GM13976 (cell line): ENCODE measurements at places on chromosomes 13 and 19.

GRCh38 chr13:38824342-38824741, 137.5 kb downstream of the FREM2 start:
- DNase-seq: no peak

DNA sequence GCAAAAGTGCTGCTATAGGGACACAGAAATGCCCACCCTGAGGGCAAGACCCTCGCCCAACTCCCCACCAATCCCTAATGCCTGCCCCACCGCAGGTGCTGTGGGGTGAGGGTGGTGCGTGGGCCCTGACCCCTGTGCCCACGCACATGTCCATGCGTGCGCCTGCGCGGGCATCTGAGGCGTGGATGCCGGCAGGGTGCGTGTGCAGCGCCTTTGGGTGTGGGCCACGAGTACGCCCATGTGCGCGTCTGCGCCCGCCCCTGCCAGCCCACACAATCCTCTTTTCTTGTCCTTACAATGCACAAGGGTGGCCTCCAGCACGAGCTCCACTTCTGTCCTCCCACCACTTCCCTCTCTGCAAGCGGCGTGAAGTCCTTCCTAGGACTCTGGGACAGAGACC, 14.3 kb downstream of the FUT6 start:
- no peak for DNase-seq

DNA sequence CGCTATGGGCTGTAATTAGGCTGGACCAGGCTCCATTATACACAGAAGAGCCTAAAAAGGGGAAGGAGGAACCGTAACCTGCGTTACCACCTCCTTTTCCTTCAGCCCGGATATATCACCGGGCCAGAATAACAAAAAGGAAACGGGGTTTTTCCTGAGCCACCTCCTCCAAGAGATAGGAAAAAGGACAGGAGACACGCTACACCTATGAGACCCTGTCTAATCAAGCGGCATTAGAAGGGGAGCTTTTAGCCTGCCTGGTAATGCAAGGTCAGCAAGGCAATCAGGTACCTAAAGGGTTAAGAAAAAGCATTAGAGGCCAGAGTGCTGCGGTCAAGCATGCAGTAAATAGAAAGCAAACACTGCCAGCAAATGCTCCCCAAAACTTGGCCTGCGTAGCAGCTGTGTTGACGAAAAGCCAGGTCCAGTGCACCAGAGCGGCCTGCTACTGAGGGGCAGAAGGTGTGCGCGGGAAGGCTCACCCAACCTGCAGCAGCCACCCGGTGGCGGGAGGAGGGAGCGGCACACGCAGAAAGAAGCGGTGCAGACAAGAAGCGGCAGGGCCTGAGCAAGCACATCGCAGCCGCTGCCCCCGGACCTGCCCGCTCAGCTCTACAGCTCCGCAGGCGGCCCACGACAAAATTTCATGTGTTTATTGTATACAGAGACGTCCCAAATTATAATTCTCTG, 1466.1 kb downstream of the UQCRFS1 start:
- peak; percentile 7 for DNase-seq

- peak; percentile 78 for DNase-seq
Measured at GRCh38 chr19:8334458-8335342, 8.4 kb downstream of the KANK3 start.

DNA sequence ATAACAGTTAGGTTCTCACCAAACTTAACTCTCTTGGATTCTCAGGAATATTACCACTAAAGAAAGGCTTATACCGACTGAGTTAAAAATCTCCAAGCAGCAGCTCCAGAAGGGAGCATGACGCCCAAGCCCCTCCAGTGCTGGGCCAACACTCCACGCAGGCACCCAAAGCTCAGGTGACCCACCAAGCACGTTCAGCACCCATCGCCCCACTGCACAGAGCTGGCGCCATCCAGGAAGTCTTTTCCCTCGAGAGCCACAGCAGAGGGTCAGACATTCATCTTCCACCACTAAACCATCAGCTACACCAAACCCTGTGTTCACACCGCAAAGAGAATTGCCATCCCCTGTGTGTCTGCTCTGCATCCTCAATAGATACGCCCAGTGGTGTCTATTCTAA, 65.7 kb downstream of the SOX1 start:
- no peak for DNase-seq

DNA sequence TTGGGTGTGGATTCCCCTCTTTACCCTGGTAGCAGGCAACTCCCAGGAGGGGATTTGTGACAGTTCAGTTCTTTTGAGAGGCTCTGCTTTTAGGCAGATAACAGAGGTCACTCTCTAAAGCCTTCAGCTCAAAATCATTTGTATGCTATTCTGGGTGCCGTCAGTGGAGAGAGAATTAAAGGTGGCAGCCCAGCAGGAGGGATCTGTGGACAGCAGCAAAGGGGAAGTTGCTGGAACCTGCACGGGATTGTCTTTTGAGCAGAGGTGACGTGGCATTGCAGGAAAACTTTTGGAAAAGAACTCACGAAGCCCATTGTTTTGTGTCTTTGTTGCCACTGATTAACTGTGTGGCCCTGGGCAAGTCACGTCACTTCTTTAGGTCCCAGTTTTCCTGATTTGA, 62.4 kb upstream of the C1QTNF9 start:
- DNase-seq: no peak

- no peak for DNase-seq
Measured at GRCh38 chr19:55474269-55475265, 1.9 kb upstream of the ZNF628 start.

GRCh38 chr13:50760751-50761150, 82.7 kb downstream of the DLEU7 start:
- DNase-seq: no peak

- no peak for DNase-seq
Measured at GRCh38 chr13:109938255-109938936, 152.0 kb upstream of the IRS2 start.

GRCh38 chr13:37349916-37350315, 244.5 kb upstream of the CSNK1A1L start:
- DNase-seq: no peak

DNA sequence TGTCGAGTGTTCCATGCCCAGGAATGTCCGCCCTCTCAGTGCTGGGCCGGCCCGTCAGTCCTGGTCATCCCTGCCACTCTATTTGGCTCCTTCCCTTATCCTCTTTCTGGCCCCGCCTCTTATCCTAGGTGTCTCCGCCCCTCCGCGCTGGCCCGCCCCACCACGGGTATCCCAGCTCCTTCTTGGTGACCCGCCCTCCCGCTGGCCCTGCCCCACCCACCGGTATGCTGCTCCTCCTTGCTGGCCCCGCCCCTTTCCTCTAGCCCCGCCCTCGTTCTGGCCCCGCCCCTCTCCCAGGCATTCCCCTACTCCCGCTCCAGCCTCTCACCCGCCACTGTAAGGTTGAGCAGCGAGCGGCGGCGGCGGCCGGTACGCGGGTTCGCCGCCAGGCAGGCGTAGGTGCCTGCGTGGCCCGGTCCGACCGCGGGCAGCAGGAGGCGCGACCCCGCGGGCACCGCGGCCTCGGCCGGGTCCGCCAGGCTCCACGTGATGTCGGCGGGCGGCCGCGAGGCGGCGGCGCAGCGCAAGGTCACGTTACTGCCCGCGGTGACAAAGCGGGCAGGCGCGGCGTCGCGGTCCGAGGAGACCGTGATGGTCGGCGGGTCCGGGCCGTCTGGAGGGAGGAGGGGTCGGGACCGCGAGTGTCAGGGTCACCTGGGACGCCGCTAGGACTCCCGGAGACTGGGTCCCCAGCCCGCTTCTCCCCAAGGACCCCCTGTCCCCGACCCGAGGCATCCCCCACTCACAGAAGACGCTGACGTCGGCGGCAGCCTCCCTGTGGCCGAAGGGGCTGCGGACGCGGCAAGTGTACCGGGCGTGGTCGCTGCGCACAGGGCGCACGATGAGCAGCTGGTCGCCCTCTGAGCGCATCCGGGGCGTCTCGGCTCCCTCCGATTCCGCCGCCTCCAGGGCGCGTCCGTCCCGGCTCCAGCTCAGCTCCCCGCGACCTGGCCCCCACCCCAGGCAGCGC, 2.0 kb downstream of the VSIG10L start:
- DNase-seq: peak; percentile 100

- DNase-seq: no peak
Measured at GRCh38 chr19:3548606-3549005, 8.8 kb downstream of the MFSD12 start.

DNA sequence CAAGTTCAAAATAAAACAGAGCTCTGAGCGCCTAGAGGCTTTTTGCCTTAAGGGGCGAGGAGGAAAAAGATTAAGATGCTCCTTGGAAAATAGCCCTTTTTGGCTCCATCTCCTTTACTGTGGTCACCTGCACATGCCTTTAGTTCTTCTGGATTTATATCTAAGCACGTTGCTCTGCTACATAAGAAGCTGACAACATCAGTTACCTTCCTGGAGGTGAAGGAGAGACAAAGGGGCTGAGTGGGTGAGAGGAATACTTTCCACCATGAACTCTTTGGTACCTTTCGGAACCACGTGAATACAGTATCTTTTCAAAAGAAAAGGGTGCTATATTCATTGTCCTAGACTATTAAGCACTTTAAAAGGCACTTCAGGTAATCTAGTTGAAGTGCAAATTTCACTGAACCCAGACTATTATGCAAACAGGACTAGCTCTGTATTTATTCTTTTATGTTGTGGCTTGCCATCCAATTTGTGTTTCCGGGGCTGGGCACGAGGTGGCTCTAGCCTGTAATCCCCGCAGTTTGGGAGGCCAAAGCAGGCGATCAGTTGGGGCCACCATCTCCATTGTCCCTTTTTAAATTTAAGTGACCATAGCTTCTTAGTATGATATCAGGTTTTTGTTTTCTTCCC, 201.5 kb downstream of the TM9SF2 start:
- no peak for DNase-seq

DNA sequence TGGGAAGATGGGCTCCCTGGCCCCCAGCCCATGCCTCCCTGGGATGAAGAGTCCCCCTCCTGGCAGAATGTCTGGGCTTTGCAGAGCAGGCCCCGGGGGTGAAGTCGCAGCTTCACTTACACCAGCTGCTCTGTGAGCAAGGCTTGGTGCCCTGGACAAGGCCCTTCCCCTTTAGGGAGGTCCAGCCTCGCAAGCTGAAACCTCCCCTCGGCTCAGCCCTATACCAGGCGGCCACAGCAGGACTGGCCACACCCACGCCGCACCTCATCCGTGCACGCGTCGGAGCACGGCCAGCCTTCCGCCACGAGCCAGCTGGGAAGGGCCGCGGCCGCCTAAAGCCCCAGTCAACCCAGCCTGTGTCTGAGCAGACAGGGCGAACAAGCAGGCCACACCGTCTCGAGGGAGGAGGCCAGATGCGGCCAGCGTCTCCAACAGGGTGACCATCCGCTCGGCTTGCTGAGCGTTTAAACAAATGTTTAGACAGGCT, 83.2 kb upstream of the MCF2L start:
- no peak for DNase-seq

- no peak for DNase-seq
Measured at GRCh38 chr13:35530147-35530546, 53.7 kb upstream of the MAB21L1 start.

- DNase-seq: no peak
Measured at GRCh38 chr19:49847731-49848696, 2.9 kb upstream of the PTOV1 start.

DNA sequence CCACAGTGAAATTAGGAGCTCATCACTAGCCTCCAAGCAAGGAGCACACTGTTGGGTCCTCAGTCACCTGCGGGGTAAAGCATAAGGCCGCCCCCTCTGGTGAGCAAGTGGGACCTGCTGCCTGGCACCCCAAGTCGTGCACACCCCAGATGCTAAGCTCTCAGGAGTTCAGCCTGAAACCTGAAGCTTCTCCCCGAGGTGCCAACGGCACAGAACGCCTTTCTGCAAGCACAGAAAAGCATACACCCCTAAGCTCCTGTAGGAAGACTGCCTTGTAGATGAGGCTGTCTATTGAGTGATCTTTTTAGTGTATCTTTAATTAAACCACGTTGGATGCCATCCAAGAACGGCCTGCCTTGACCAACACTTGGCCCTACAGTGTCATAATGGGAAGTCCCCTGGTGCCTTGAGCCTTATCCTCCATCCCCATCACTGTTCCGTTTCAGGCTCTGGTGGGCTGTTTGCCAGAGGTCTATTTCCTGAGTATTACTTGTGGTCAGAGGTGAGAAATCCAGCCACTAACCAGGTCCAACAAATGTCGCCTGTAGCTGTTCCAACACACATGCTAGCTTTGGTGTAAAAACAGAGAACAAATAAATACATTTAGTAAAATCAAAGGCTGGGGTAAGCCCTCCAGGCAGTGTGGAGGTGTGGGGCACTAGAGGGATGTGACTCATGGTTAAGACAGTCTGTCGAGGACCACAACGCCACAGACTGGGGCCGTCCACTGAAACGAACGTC, 44.8 kb downstream of the C13orf42 start:
- no peak for DNase-seq

GRCh38 chr13:79423801-79424642, 18.0 kb upstream of the RBM26 start:
- peak; percentile 40 for DNase-seq

DNA sequence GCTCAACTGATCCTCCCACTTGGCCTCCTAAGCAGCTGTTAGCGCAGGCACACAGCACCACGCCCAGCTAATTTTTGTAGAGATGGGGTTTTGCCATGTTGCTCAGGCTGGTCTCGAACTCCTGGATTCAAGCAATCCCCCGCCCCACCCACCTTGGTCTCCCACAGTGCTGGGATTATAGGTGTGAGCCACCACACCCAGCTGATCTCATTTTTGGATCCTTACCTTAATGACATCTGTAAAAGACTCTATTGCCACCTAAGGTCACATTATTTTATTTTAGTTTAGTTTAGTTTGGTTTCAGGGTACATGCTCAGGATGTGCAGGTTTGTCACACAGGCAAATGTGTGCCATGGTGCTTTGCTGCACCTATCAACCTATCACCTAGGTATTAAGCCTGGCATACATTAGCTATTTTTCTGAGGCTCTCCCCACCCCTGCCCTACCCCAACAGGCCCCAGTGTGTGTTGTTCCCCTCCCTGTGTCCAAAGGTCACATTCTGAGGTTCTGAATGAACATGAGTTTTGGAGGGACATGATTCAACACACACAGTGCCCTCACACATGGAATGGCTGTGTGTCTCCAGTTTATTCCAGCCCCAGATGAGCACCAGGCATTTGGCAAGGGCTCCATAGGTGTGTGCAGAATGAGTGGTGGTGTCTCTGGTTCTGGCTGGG, 1.3 kb downstream of the OR10H5 start:
- DNase-seq: no peak

GRCh38 chr13:111179908-111180760, 65.0 kb downstream of the ARHGEF7 start:
- DNase-seq: no peak

GRCh38 chr13:95296326-95296925, 4.8 kb downstream of the ABCC4 start:
- DNase-seq: no peak

DNA sequence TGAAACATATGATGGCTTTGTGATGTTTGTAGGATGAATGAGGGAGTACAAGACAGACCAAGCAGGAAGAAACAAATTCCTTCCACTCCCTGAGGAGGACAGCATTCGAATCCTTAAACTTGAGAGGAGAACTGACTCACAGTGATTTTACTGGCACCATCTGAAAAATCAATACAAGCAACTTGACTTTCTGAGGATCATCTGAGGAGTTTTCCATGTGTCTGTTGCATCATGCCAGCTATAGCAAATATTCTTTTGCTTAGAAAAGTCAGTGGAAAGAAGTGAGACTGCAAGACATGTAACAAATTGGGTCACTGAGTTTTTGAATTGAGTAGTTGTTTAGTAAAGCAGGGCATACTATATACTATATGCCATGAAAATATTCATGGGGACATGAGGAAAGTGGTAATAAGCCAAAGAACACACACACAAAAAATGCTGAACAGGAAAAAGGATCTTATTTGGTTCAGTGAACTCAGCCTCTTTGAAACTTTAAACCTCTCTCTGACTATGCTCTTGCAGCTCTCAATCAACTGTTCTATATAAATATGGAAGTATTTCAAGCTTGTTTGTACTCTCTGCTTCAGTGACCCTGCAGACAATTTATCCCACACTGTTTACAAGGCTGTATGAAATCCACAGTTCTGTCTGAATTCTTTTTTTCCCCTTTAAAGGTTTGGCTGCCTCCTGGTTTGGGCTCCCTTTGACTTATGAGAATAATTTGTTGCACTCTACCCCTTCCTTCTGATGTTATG, 35.5 kb downstream of the SERTM1 start:
- DNase-seq: no peak
